ENCODE measurements at places on chromosomes 2 and 18.
A peak's percentile ranks its signal among the peaks of the same experiment; 100 is the strongest.

DNA sequence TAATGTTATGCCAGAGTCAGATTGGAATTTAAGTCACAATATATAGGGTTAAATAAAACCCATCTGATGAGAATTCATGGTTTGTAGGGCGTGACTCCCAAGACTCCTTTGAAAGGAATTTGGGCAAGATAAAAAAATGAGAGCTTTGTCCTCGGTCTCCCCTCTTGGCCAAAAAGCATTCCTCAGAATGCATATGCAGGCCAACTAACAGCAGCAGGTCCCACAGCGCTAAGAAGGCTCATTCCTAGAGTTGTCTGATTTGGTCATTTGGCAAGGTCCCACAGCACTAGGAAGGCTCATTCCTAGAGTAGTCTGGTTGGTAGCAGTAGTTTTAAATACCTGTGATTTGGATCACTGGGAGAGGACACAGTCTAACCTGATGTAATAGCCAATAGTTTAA lies 106.3 kb upstream of the B3GNT2 start:
- no peak for DNase-seq

DNA sequence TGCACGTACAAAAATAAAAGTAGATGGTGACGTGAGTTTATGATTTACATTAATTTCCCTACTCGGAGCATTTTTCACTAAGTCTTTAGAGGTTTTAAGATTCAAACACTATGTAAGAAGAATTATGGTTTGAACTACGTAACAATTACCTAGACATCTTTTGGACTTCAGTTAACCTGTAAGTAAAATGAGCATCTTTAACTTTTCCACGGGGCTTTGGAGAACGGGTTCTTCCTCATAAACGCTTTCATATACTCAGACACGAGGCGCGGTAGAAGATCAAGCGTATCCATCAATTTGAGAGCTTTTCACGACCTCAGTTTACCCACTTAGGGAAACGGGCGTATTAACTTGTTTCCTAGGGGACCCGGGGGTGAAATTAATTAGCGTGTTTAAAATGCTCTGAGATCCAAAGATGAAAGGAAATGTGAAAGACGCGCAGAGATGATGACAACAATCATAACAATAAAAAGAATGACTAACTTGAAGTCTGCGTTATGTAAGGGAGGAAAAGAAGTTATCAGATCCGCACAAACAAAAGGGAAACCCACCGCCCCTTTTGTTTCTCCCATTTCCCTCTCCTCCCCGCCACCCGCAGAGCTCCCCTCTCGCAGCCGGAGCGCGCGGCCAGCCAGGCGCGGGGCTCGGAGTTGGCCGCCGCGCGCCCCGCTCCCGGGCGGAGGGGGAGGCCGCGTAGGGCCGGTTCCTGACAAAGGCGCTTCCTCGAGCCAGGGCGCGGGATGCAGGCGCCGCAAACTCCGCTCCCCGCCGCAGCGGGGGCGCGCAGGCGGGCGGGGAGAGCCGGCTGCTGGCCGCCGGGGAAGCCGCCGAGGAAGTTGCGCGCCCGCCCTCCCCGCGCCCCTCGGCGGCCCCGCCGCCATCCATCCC lies 807 bp downstream of the PELI1 start:
- peak; percentile 10 for DNase-seq

DNA sequence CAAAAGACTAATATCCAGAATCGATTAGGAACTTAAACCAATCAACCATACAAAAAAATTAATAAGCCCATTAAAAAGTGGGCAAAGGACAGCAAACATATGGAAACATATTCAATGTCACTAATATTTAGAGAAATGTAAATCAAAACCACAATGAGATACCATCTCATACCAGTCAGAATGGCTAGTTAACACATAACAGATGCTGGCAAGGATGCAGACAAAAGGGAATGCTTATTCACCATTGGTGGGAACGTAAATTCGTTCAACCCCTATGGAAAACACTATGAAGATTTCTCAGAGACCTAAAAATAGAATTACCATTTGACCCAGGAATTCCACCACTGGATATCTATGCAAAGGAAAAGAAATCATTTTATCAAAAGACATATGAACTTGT lies 468.2 kb upstream of the ST6GAL2 start:
- no peak for DNase-seq

- DNase-seq: no peak
These were observed 1.5 kb upstream of the OST4 start for GRCh38 chr2:27072920-27073319.

- DNase-seq: no peak
These were observed 1293.9 kb upstream of the LRRTM1 start for GRCh38 chr2:81598453-81598852.

DNA sequence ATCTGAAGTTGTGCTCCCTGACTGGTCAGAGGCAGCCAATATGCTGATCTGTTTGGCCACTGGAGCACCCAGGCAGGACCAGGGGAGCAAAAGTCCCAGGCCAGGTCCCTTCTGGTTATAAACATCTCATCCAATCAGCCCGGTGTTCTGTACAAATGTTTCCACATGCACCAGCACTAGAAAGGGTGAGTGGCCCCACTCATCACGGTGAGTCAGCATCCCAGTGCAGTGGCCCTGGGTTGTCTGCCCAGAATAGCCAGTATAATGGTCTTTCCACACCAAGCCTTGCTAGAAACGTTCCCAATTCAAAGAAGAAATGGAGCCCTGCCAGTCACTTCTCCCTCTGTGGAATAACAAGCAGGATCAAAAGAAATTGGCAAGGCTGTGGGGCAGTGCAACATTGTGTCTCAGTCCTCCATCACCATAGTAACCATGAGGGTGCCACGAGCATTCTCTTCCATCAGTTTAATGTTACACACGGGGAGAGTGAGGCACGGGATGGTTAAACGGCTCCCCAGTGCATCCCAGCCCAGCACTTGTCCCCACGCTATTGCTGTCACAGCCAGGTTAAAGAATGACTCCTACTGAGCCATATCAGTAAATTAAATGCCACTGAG lies 174.9 kb downstream of the SEPTIN10 start:
- no peak for DNase-seq

DNA sequence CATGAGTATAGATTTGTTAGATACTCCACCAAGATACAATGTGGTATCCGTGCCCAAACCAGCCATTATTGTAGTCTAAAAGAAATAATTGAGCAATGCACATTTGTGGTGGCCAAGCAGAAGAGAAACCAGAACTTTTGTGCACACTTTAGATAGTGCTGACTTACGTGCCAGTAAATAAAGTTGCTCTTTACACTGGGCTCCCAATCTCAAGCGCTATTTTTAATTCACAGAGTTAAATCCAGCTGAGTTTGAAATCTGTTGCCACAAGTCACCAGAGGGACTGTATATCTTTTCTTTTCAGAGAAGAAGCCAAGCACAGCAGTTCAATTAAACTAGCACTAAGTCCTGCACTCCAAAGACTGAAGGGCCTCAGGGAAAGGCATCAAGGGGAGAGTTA lies 680.4 kb downstream of the TDRD15 start:
- no peak for DNase-seq

DNA sequence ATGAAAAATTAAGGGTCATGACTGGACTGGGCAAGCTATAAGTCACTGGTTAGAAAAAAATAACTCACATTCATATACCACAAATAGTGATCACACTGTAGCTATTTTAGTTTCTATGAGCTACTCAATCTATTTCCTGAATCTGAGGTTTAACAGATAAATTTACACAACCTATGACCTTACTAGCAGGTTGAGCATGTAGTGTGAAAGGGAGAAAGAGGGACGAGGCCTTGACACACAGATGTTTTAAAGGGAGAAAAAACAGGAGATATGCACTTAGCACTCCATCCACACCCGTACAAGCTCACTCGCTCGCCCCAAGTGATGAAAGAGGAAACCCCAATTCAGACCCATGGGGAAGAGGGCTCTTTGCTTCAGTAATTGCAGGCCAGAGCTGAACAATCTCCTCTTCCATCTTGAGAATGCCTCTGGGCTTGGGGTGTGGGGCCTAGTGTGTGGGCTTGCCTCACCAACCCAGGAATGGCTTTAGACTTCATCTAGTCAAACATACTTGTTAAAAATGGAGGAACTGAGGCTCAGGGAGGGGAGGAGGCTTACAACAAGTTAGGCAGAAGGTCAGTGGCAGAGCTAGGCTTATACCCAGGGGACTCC lies 10.7 kb downstream of the CYRIA start:
- DNase-seq: no peak

GRCh38 chr2:156006721-156007618 lies 325.6 kb downstream of the NR4A2 start:
- DNase-seq: no peak

DNA sequence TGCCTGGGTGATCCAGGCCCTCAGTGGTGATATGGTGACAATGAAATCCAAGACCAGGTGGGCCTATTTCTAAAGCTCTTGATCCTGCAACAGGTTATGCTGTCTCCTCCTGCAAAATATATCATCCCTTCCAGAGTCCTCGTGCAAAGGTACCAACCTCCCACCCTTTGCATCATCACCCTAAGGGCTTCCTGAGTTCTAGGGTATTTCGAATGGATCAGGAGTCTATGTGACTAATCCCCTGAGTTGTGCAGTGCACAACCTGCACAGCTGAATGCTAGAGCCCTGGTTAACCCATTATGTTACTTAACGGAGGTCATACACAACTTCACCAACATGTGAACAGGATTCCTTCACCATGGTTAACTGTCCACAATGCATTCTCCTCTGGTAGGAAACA lies 13.4 kb upstream of the NPAS2 start:
- no peak for DNase-seq
